ENCODE measurements at places on chromosomes 1 and 21.

- DNase-seq: peak; percentile 80
Measured at GRCh38 chr1:161726473-161727255, 5.3 kb downstream of the FCRLB start.

- no peak for DNase-seq
Measured at GRCh38 chr21:35905963-35906345, 154.4 kb downstream of the SETD4 start.

DNA sequence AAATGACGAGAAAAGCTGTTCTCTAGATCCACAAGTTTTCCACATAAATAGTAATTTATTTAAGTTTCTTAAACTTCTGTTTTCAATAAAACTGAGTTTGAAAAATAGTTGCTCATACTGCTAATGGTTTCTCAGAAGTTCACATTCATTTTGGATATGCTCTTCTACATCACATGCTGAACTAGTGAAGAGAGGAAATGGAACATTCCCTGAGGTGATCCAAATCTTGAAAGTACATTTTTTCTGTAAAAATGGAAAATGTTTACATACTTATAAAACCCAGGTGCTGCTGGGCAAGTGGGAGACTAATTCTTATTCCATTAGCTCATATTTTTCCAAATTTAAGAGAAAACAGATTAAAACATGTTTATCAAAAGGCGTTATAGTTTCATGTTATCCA is 111.7 kb downstream of the ADGRL4 start:
- no peak for DNase-seq

DNA sequence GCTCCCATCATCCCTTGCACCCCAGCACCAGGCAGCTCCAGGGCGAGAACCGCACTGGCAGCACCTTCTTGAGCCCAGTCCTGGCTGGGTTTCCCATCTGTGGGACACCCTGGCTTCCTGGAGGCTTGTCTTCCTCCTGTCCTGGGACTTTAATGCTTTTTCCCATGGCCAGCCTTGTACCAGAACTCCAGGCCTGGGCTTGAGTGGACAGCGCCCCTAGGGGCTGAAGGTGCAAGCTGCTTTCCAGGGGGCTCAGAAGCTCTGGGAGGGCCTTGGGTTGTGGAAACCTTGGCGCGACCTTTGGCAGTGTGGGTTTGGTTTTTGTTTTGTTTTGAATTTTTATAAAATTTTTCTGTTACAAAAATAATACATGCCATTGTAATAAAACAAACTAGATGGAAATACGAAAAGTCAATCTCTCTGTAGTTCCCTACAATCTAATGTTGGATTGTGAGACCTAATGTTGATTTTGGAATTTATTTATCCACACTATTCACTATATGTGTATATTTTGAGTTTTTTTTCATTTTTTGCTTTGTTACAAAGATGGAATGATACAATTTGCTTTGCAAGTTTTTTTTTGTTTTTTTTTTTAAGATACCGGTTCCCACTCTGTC is 33.8 kb upstream of the RPL11 start:
- peak; percentile 45 for DNase-seq

GRCh38 chr1:182702826-182703524 is 18.6 kb upstream of the RGS8 start:
- no peak for DNase-seq

DNA sequence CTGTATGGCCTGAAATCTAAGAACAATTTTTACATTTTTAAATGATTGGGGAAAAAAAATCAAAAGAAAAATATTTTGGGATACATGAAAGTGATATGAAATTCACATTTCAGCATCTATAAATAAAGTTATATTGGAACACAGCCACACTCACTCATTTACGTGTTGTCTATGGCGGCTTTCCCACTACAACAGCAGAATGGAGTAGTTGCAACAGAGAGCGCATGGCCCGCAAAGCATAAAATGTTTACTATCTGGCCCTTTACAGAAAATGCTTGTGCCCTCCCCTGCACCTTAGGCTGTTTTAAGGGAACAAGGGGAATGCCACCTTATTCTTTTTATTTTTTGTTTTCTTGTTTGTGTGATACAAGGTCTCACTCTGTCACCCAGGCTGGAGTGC is 3.5 kb downstream of the KLHDC8A start:
- DNase-seq: no peak

DNA sequence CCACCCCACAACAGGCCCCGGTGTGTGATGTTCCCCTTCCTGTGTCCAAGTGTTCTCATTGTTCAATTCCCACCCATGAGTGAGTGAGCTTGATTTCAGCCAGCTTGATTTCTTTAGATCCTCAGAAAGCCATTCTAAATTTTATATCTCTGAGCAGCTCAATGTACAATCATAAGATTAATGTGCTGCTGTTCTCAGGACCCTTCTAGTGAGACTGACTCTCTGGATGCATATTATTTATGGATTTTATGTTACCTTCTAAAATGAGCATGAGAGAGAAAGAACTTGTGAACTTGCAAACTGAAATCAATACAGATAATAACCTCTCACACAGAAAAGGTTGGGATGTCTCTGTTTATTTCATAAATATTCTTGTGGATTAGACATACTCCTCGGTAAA is 1133.5 kb upstream of the TMPRSS15 start:
- DNase-seq: no peak

Measured in HL-60 (cell line).